Mucosa of descending colon (tissue), 3 donors: ENCODE measurements at places on chromosomes 5 and 9. TPM values are rescaled to one million over a fixed set of nuclear protein-coding genes. Genes with fewer than 3 reads are reported as not detected.

The LCN1 gene
- not detected for total RNA-seq

- DNase-seq = no peak
These were observed 47.5 kb upstream of the TLE4 start for GRCh38 chr9:79524266-79524665.

- no peak for DNase-seq
These were observed 8.0 kb downstream of the NUDT2 start for GRCh38 chr9:34337403-34337802.

- no peak for DNase-seq
These were observed 86.1 kb upstream of the LRRTM2 start for GRCh38 chr5:138961221-138961620.
